Gastrocnemius medialis (tissue), 4 donors: ENCODE measurements at places on chromosomes 5 and 9.

DNA sequence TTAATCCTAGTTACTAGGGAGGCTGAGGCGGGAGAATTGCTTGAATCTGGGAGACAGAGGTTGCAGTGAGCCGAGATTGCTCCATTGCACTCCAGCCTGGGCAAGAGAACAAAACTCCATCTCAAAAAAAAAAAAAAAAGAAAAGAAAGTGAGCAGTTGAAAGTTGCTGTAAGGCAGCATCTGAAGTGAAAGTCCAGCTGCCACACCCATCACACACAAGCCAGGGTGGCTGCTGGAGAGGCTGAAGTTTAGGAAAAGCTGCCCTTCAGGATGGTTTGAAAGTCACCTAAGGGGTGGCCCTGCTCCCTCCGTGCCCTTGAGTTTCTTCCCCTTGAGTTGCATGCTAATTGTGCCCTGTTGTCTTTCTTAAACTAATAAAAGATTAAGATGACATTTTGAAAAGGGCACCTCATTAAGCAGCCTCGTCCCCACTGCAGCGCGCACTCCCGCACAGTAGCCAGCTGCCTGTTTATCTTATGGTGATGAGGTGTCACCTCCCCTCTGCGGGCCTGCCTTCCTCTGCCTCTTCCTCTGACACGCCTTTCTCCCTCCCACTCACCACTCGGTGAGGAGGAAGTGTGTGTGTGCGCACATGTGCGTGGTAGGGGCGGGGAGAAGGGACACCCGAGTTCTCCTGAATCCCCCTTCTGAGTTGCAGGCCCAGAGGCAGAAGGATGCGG is 104.2 kb upstream of the PANK3 start:
- DNase-seq, result no peak

DNA sequence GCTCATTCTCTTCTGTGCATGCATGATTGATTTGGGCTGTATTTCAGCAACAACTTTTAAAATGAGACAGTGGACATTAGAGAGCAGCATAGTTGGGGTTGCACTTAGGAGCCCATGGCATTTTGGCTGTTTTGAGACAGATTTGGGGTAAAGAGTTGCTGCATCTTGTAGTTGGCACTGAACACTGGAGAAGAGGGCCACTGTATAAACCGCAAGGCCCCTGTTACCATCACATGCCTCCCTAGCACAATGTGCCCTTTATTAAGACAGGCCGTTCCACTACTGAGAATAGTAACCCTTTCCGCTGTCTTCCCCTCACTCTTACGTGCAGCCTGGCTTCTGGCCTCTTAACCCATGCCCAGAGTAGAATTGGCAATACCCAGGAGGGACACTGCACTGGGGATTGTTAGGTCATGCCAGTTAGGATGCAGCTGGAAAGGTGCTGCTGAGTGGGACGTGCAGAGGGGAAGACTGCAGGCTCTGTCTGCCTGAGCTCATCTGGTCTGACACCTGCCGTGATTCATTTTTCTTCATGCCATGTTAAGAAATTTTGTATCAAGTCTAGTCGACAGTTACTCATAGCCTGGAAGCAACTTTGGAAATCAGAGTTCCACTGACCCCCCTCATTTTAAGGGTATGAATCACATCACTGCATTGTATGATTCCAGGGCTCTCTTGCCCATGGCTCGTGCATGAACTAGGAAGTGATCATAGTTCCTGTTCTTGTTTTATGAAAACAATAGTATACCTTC is 146.9 kb upstream of the DMRT1 start:
- DNase-seq, result peak; percentile 85

- no peak for DNase-seq
Observed at GRCh38 chr9:133999851-134000265, 7.7 kb upstream of the VAV2 start.

GRCh38 chr5:155140646-155141045 is 127.1 kb downstream of the KIF4B start:
- DNase-seq, result no peak

GRCh38 chr9:87876708-87877107 is 6.0 kb upstream of the SPATA31E1 start:
- no peak for DNase-seq

DNA sequence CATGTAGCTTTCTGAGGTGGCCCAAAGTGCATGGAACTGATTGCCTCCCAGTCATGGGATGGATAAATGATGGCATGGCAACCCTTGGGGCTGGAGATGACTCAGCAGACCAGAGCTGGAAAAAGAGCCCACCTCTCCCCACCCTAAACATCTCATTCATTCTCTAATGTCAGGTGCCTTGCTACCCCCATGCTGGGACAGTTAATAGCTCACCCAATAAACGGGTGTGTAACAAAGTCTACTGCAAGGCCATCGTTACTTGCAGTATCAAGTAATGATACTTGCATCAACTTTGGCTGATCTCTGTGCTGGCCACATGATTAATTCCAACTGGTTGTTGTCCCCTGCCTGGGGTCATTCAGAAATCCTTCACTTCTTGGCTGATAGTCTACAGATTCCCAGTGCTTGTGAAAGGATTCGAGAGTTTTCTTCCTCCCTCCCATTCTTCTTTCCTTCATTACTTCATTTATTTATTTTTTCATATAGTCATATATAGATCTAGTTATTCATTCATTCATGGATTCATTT is 122.8 kb upstream of the TRIM32 start:
- DNase-seq, result no peak

DNA sequence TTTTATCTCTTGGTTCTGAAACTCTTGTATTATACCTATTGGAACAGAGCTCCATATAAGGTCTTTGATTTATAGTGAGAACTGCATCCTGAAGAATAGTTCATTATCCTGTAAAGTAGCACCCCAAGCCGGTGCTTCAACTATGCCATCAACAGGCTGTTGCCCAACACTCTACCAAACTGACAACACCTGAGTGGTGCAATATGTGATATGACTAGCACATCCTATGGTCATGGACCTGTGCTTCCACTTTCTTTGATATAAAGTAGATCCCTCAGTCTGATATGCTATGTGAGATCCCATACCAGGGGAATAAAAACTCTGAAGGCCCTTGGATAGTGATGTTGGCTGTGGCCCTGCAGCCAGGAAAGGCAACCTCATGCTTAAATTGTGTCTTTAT is 15.8 kb downstream of the CSF2 start:
- DNase-seq, result no peak

- DNase-seq, result no peak
Observed at GRCh38 chr5:82925061-82925411, 152.2 kb downstream of the TMEM167A start.

- no peak for DNase-seq
Observed at GRCh38 chr9:71778085-71778484, 9.8 kb upstream of the CEMIP2 start.

DNA sequence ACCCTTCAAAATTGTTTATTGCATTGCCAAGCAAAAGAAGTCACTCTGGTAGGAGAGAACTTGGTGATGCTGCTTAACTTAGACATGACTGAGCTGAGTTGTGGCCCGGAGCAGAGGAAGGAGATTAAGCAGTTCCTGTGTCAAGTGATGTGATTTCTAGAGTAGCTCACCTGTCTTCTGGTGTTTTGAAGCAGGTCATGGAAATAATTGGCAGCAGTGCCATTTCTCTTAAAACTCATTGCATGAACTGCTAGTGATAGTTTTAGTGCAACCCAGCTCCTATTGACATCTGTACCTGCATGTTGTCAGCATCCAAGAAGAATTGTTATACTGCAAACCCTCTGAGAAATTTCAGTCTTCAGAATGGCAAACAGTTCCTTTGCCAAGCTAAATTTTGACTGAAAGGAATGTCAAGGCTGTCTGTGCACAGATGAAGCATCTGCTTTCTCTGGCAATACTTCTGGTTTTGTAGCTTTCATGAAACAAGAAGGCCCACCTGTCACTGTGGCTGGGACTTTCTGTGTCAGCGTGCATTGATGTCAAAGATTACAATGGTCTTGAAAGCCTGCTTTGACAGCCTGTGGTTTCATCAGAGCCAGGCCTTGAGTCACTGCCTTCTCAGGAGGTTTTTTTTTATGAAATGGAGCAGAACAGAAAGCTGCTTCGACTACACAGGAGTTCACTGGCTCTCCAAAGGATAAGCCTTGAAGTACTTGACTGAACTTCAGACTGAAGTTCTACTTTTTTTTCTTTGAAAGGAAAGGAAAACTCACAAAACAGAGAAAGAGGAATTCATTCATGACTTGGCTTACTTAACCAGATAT is 90.6 kb downstream of the RALGPS1 start:
- no peak for DNase-seq

GRCh38 chr5:85049020-85049419 is 664.3 kb upstream of the EDIL3 start:
- DNase-seq, result no peak

GRCh38 chr9:3200331-3200774 is 325.4 kb downstream of the RFX3 start:
- no peak for DNase-seq

GRCh38 chr5:132790201-132790865 is 13.3 kb upstream of the SEPTIN8 start:
- no peak for DNase-seq

- no peak for DNase-seq
Observed at GRCh38 chr5:140327589-140327988, 18.8 kb downstream of the HBEGF start.

- no peak for DNase-seq
Observed at GRCh38 chr9:116475201-116475600, 211.9 kb upstream of the TRIM32 start.

DNA sequence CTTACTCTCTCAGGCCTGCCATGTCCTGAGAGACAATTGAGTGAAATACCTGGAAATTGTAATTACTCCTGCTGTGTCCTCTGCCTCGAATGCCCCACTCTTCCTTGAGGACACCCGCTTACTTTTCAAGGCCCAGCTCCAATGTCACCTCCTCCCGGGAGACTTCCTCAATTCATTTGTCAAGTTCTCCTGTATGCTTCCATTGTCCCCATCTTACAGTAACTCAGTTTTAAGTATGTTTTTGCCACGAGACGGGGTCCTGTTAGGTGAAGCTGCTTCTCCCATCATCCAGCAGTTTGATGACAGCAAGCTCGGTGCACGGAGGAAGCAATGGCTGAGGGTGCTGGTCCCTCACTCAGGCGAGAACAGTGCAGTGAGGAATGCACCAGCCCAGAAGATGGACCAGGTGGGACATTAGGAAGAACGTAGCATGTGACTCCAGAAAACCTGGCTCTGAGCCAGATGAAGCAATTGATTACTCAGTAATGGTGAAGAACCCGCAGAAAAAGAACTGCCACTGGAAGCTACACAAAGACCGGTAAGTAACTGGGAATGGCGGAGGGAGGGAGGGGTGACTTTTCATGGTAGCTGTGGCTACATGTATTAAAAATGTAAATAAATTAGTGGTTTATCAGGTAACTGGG is 274.8 kb downstream of the DENND1A start:
- DNase-seq, result no peak

DNA sequence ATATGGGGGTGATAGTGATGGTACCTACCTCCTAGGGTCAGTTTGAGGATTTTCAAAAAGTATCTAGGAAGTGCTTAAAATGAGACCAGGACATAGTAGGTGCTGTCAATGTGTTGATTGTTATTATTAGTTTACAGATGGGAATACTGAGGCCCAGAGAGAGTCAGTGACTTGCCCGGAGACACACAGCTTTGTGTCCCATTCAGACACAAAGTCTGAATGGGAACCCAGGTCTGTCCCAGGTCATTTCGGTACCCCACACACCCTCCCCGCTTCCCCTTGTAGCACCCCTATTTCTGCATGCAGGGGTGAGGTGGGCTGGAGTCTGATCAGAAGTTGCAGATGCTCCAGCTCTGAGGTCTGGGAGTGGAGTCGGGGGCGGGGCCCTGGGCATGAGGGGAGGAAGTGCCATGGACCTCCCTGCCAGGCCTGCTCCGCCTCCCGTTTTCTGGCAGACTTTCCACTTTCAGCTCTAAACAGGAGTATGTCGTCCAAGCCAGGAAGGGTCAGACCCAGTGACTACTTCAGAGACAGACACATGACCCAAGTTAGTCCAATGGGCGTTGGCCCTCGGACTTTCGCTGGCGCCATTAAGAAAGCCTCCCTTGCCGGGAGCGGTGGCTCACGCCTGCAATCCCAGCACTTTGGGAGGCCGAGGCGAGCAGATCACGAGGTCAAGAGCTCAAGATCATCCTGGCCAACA is 3.2 kb upstream of the DBN1 start:
- DNase-seq, result no peak

DNA sequence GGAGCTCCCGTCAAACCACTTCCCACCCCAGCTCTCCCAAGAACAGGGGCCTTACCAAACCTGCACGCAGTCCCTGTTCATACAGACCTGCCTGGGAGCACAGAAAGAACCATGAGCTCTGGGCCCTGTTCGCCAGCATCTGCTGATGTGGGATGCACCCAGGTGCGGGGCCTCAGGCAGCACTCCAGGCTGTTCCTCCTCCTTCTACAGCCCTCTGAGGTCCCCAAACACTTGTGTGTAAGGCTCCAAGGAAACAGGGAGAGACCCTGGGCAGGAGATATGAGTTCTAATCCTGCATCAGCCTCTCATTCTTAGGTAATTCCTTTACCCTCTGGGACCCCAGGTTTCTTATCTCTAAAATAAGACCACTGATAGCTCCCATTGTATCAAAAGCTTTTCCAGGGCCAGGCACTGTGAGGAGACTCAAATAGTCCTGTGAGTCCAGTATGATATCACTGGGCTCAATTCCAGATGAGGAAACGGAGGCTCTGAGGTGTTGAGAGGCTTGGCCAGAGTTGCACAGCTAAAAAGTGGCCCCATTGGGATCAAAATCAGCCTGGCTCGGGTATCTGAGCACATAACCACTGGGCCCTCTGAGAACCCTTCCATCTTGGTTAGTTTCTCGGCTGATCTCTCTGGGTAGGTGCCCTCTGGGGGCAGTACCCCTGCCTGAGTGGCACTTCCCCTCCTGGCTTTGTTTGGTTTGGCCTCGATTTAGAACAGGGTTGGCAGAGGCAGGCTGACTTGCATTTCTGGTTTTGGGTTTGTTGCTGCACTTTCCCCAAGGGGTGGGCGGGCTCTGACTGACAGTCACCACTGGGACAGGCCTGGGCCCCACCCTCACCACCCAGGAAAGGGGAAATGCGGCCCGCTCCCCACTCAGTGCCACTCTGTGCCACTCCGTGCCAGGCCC is 116.8 kb downstream of the RGS3 start:
- peak; percentile 40 for DNase-seq

- no peak for DNase-seq
Observed at GRCh38 chr5:36089989-36090388, 23.3 kb upstream of the UGT3A2 start.

DNA sequence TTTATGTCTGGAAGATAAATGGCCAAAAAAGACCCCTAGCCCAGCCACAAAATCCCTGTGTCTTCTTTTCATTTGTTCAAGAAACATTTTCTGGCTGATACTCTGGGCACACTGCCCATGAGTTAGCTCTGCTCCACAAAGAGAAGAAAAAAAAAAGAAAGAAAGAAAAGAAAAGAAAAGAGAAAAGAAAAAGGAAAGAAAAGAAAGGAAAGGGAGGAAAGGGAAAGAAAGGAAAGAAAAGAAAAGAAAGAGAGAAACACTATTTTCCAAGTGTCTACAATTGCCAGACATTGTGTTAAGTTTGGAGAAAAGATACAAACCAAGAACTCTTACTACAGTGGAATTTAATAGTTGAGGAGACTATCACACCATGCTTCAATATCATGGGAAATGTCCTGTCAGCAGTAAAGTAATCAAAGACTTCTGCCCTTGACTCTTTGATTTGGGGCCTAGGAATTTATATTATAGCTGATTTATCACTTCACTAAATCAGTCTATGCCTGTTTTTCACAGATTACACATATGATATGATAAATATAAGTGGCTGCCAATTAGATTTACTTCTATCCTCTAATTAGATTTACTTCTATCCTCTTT is 3.0 kb downstream of the TRMO start:
- no peak for DNase-seq

- DNase-seq, result no peak
Observed at GRCh38 chr5:89232139-89232603, 349.2 kb upstream of the MEF2C start.
